ENCODE measurements at places on chromosomes 3 and 15.

- no peak for DNase-seq
Observed at GRCh38 chr15:57091636-57092035, 173.2 kb downstream of the TCF12 start.

DNA sequence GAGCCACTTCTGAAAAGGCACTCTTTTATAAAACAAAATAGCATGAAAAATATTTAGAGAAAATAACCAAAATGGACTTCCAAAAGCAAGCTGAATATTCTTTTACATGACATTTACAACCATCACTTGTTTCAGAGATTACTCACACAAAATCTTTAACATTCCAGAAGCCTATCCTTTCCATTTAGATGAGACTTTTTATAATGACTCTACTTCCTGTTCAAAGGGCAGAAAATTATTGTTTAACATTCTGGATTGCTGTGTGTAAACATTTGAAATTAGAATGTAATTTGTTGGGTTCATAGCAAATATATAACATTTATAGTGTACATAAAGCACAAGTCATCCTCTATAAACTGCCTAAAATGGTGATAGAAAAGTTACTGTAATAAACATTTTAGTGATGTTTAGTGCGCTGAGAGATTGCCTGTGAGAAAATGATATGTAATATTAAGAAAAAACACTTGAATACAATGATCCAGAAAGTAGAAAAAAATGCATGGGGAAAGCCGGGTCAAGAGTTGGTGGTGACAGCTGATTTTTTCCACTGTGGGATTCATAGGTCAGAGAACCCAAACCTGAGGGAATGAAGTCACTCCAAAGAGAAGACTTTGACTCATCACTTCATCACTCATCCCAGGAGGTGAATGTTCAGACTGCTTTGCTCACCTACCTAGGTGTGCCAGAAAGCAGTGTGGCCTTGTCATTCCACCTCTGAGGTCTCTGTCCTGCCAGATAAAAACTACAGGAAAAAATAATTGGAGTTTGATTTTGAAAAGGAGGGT lies 305.8 kb downstream of the ARPP21 start:
- no peak for DNase-seq

DNA sequence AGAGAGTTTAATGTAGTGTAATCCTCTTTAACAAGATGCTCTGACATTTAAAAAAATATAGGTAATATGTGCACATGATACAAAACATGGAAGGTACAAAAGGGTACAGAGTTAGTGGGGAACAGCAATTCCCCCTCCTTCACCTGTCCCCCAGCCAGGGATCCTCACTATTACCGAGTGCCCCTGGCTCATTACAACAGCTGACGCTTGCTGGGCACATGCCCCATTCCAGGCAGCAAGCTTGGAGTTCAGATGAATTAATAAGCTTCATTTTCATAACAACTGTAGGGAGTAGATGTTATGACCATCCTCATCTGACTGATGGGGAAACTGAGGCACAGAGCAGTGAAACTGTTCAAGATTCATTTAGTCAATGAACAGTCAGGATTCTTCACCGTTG lies 41.2 kb downstream of the PCSK6 start:
- no peak for DNase-seq

DNA sequence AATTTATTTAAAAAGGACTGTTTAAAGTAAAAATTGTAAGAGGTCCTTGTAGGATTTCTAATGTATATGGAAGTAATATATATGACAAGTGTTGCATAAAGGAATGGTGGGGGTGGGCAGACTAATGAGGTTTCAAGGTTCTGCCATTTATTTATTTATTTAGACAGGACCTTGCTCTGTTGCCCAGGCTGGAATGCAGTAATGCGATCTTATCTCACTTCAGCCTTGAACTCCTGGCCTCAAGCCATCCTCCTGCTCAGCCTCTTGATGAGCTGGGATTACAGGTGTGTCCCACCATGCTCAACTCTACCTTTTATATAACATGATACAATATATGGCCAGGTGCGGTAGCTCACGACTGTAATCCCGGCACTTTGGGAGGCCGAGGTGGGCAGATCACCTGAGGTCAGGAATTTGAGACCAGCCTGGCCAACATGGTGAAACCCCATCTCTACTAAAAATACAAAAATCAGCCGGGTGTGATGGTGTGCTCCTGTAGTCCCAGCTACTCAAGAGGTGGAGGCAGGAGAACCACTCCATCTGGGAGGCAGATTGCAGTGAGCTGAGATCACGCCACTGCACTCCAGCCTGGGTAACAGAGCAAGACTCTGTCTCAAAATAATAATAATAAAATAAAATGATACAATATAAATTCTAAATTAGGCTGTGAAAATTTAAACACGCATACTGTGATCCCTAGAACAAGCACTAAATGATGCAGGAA lies 33.8 kb upstream of the IGF2BP2 start:
- no peak for DNase-seq

DNA sequence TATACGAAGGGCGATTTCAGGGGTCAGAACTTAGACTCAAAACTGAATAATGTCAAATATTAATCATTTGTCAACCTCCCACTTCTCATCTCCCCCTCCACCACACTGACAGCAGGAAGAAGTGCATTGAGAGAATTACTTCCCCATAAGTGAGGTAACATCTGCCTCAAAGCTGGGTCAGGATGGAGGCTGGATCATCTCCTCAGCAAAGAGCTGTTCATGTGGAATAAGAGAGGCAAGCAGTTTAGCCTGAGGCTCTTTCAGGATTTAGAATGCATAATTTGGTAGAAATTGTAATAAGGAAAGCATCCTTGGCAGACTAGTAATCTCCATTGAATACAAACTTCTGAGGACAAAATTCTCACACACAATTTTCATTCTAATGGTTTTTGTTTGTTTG lies 512.1 kb downstream of the ROBO1 start:
- no peak for DNase-seq

DNA sequence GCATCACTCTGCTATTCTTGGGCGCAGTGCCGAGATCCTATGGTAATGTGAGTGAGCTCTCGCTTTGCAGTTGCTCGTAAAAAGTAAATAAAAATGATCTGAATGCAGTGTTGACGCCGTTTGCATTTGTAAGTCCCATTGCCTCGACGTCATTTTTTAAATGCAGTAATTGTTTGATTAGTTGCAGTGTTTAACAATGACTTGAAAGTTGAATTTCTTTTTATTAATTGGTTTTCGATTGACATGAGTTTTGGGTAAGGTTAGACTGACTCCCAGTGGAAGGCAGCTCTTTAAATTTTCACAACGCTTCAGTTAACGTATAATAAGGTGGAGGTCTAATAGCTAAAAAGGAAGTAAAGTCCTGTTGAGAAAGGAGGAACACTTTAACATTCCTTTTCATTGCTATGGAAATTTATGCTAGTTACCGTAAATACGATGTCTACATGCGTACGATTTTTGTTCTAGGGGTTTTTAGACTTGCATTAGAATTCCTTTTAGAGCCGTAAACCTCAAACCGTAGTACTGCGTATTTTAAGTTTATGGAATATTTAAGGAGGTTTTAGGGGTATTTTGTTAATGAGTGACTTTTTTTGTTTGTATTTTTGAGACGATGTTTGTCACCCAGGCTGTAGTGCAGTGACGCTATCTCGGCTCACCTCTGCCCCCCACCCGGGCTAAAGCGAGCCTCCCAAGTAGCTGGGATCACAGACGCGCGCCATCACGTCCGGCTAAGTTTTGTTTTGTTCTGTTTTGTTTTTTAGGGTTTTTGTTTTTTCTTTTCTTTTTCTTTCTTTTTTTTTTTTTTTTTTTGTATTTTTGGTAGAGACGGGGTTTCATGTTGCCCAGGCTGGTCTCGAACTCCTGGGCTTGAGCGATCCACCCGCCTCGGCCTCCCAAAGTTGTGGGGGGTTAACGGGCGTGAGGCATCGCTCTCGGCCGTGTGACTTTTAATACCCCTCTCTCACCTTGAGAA lies 1.4 kb downstream of the MORF4L1 start:
- no peak for DNase-seq

Data from ovary (tissue), 10 donors.